Panc1 (cell line): ENCODE measurements at places on chromosomes 7 and 10.

DNA sequence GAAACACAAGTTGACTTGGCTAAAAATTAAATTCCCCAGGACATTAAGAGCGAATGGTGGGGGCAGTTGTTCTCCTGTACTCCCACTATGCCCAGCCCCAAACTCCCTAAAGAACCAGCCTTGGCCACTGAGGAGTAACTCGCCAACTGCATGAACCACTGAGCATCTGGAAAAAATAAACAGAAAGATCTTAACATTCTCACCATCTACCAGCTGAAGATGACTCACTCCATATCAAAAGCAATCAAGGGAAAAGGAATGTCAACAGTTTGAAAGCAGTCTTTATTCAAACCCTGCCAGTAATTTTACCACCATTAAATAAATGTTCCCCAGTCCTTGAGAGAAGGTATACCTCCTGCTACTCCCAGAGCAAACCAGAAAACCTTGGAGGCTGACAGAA, 45.4 kb downstream of the CTTNBP2 start:
- DNase-seq, result no peak

DNA sequence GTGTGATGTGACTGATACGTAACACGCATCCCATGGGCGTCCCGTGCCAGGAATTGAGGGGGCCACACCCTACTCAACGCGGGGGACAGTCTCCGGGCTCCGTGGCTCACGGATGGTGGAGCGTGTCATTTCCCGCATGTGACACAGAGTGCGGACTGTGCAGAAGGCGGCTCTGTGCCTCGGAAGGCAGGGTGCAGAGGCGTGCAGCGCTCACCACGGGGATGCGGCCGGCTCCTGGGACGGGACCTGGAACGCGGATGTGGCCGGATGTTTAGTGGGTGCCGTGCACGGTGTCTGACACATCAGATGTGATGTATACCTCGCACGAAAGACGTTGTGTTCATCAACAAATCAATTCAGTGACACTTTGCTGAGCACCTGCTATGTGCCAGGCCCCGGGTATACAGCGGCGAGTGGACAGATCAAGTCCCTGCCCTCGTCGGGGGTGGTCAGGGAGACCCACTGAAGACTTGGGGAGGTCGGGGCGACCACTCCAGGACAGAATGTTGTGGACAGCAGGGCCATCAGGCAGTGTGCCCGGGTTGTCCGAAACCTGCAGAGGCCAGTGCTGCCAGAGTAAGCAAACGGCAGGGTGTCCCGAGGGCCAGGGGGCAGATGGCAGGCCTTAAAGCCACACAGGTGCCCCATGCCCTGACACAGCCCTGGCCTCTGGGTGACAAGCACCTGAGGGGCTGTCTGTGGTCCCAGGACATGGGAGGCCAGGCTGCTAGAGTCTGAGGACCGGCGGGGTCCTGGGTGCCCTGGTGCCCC, 38.1 kb downstream of the MICALL2 start:
- no peak for DNase-seq

- DNase-seq, result no peak
These were observed 115.7 kb upstream of the NANOS1 start for GRCh38 chr10:118913825-118914224.

GRCh38 chr10:59279476-59279875, 82.9 kb downstream of the FAM13C start:
- no peak for DNase-seq

- no peak for DNase-seq
These were observed 10.4 kb upstream of the TRIM8 start for GRCh38 chr10:102633848-102634247.
